ENCODE measurements at places on chromosomes 6 and 20.

GRCh38 chr6:52498538-52499017 is 78.3 kb downstream of the TRAM2 start:
- no peak for DNase-seq

DNA sequence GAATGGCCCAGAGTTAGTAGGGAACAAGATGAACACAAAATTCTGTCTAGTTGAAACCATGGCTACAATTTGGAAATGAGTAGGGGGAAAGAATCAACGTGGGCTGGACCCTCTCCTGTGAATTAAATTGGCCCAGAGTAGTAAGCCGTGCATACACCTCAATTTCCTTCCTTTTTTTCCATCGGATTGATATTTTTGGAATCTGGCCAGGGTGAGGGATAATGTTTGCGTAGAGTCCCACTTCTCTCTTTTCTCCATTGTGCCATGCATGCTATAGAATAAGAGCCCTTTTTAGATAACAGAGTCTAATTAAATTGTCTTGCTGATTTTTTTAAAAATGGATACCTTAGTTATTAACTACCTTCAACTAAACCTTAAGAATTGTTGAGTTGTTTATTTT is 35.2 kb downstream of the XRN2 start:
- DNase-seq, result no peak

DNA sequence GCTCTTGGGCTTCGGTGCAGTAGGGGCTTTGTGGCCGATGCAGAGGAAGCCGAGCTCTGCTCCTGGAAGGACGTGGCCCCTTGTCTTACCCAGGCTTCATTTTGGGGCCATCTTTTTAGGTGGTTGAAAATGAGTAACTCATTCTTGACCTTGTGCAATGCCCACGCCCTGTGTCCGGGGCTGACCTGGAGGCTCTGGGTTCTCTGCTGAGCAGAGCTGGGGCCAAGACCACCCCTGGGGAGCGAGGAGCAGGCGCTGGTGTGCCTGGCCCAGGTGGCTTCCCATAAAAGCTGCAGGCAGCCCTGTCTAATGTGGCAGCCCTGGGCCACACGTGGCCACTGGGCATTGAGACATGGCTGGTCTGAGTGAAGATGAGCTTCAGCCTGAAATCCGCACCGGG is 25.7 kb downstream of the NTSR1 start:
- DNase-seq, result no peak

DNA sequence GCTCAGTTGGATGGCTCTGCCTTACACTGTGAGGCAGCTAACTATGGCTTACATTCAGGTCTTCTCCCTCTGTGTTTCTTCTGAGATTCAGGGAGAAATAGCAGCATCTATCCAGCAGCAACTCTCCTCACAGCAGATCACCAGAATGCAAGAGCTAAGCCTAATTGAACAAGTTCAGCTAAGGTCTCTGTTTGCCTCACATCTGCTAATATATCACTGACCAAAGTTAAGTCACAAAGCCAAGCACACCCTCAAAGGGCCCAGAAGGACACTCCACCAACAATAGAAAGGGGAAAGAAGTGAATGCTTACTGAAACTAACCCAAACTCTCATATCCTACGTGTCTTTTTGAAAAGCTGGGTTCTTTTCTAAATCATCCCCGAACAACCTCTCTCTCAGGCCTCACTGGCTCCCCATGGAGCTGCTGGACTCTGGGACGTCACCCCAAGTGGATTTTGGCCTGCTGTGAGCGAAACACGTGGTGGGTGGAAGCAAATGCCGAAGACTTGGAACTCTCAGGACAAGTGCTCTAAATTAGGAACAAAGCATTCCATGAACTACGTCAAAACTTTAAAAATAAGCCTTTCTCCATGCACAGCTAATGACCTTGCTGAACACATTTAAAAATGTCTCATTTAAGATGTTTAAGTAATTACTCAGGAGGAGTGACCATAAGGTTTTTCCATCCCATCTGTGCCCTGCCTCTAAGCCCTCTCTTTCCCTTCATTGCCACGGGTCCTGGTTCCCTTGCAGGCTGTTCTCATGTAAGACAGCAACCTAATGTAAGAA is 167.5 kb upstream of the PLCB4 start:
- no peak for DNase-seq

DNA sequence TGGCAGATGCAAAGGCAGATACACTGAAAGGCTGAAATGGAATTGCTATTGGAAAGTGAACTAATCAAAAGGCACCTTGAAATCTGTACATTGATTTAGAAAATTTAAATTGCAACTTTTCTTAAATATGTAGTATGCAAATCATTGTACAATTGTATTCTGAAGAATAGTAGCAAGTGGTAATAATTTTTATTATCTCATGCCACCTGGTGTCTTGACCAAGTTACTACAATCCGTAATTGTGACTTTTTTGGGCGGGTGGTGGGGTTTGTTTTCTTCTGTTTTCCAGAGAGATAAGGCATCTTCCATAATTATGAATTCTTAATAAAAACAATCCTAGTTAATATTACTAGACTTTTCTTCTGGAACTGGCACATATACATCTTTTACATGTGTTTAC is 12.5 kb upstream of the BCKDHB start:
- no peak for DNase-seq

DNA sequence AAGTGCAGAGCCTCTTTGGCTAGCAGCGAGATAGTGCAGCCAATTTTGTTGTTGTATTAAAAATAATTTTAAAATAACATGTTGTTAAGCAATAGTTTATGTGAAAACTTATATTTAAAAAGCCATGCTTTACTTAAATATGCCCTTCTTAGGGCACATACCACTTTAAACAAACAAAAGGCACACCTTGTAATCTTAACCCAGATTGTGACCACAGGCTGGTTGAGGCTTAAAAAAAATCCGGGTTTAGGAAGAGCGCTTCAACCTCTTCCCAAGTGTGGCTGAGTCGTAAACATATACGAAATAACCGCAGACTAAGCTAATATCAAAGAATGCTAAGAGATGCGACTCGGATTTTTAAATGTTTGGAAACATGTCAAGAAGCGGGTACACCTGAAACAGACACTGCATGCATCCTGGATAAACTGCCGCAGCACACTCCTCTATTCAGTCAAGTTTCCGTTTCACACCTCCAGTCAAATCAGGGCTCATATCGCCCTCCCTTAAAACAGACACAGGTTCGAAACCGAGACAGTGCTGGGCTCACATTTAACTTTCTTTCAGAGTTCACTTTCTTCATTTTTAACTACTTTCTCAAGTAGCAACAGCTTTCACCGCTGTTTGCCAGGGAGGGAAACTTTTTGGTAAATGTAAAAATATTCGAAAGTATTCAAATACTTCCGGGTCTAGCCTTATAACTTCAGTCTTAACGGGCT is 1.5 kb downstream of the DEK start:
- DNase-seq, result no peak

DNA sequence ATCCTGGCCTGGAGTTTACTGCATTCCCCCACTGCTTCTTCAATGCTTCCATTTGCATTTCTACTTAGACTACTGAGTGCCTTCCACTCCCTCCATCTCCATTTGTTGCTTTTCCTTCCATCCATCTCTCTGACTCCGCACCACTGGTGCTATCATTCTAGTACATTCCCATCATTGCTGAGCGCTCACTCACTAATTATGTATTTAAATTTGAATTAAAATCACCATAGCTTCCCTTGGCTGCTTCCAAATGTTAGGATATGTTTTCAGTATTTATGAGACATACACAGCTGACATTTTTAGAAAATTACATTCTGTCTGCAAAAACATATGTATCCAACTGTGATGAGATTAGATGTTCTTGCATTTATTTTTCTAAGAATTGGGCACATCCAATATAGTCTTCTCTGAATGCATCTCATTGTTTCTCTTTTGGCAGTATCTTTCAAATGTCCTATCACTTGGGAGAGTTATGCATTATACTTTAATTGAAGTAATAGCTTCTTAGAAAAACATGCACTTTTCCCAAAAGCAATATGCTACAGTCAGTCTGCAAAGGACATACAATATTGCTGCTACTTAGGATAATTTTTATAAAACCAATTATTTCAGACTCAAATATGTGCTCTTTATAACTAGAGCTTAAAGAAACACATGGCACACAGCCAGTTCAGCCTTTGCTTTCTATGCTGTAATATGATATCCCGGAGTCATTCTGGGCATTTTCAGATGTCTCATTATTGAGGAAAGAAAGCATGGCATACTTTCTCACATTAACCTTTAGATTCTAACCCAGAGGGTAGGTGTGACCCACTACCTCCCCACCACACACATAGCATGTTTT is 12.1 kb upstream of the COL21A1 start:
- DNase-seq, result no peak

DNA sequence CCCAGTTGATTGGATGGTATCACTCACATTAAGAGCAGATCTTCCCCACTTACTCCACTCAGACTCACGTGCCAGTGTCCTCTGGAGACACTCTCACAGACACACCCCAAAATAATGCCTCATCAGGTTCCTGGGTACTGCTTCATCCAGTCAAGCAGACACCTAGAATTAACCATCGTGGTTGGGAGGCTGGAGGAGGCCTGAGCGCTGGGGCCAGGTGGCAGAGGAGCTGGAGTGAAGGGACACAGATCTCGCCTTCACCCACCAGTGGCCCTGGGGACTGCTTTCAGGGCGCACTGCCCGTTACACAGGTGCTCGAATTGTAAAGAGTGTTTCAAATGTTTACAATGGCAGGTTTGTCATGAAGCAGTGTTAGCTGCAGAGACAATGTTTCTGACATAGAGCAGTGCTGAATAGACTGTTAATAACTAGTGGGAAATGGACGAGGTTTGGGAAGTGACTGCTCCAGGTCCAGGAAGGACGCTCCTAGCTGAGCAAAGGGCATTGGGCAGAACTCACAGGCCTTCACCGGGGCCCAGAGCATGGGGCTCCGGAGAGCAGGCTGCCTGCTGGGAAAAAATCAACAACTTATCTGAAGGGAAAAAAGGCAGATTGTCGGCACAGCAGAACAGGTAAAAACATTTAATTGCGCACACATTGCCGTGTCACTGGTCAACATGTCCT is 38.4 kb downstream of the TMEM242 start:
- no peak for DNase-seq

GRCh38 chr20:15081261-15081660 is 743.8 kb upstream of the FLRT3 start:
- no peak for DNase-seq

GRCh38 chr6:54083287-54083686 is 28.0 kb upstream of the MLIP start:
- no peak for DNase-seq

GRCh38 chr20:42483730-42484303 is 705.9 kb downstream of the PTPRT start:
- DNase-seq, result peak; percentile 9

DNA sequence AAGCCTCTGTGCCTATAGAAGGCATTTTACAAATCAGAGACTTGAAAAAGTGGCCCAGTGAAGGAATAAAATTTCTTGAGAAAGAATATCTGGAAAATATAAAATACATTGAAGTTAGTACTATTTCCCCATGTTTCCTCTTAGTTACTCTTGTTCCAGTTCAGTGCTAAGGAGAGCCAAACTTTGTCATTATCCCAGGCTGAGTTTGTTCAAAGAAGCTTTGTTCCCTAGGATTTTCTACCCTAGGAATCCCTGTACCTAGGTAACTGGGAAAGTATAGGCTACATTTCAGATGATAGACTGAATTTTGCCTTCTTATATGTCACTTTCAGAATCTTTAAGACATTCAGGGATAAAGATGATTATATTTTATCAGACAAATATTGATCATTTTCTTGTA is 1395.7 kb upstream of the MAP3K7 start:
- DNase-seq, result no peak

DNA sequence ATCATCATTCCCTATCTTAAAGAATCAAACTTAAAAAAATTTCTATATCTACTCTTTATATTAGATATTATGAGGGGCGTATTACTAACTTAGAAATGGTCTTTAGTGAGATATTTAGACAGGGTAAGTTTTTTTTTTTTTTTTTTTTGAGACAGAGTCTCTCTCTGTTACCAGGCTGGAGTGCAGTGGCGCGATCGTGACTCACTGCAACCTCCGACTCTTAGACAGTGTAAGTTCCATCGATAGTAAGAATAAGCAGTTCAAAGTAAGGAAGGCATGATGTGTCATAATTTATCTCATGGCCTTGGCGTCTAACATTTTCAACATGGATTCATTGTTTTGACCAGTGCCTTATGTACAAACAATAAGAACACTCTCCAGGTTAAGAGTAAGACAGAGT is 72.4 kb downstream of the MLIP start:
- no peak for DNase-seq

DNA sequence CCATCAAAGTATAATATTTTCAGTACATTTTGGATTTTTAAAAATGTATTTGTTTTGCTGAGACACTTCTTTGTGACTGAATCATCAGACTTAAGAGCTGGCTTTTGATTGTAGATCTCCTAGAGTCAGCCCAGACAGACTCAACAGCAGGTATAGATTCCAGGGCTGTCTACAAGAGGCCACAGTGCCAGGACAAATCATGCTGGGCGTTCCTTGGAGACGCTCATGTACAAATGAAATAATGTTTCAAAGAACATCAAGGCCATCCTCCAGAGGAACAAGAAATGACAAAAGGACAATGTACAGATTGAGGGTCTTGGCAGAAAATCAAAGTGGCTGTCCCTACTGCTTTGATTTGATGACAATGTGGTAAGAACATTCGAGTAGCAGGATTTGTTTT is 369.3 kb downstream of the GRIK2 start:
- no peak for DNase-seq

GRCh38 chr20:31919410-31920155 is 32.3 kb downstream of the PDRG1 start:
- no peak for DNase-seq

- DNase-seq, result no peak
Measured at GRCh38 chr20:51223183-51223720, 200.3 kb upstream of the KCNG1 start.

GRCh38 chr6:36118550-36119107 is 11.7 kb upstream of the MAPK13 start:
- DNase-seq, result no peak

DNA sequence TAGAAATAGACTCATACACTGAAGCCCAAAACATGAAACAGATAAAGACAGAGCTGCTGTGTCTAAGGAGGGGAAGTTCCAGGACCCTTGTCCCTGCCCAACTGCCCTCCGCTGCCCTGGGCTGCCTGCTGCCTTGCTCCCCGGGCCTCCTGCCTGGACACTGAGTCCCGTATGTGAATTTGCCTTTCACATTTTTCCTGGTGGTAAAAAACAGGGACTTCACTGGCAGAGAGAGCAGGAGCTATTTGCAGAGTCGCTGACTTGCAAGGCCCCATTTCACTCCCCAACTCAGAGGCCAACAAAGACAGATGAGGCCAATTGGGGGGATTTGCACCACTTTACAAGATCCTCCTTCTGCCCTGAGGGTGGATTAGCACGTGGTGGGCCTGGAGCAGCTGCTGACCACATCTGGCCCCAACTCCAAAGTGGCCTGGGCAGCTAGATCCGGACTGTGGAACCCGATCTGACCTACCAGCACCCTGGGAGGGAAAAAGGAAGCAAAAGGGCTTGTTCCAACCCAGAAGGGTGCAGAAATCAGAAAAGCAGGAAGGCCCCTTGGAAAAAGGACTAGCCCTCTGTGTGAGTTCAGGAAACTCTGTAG is 61.4 kb downstream of the NOL4L start:
- DNase-seq, result no peak
